ENCODE measurements at places on chromosomes 13 and 19.
A peak's percentile ranks its signal among the peaks of the same experiment; 100 is the strongest.

GRCh38 chr13:51549050-51549449, 35.2 kb upstream of the WDFY2 start:
- DNase-seq = no peak

GRCh38 chr19:17103177-17103576, 27.6 kb downstream of the MYO9B start:
- DNase-seq = no peak

DNA sequence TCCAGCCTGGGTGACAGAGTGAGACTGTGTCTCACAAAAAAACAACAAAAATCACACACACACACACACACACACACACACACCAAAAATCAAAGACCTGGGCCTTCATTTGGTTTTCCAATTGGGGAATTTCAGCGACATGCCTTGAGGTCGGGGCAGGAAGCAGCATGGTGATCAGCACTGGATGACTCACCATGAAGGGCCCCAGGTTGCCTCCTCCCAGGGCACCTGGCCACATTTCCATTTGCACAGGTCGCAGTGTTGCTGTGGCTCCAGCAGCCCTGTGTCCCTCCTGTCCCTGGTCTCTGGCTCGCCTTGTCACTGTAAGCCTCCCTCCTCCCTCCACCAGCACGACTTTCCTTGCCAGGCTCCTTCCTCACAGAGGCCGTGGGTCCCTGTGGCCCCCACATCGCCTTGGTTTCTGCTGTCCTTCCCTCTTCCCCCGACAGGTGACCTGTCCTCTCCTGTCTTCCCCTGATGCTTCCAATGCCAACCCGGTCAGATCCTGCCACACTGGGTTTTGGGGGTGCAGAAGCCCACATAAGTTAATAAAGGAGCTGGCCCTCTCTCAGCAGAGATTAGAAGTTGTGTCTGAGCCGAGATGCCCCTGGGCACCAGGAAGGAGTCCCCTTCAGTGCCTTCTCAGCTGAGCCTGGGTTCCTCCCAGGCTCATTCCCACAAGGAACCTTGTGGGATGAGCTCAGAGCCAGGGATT, 66.7 kb downstream of the GPR12 start:
- no peak for DNase-seq

GRCh38 chr19:56973713-56974555, 133.4 kb upstream of the PEG3 start:
- DNase-seq = no peak

GRCh38 chr13:44231786-44232516, 141.7 kb upstream of the SERP2 start:
- DNase-seq = no peak

- DNase-seq = no peak
Measured at GRCh38 chr13:90723381-90723780, 624.1 kb upstream of the MIR17HG start.

GRCh38 chr19:862581-863314, 3.3 kb downstream of the CFD start:
- no peak for DNase-seq

DNA sequence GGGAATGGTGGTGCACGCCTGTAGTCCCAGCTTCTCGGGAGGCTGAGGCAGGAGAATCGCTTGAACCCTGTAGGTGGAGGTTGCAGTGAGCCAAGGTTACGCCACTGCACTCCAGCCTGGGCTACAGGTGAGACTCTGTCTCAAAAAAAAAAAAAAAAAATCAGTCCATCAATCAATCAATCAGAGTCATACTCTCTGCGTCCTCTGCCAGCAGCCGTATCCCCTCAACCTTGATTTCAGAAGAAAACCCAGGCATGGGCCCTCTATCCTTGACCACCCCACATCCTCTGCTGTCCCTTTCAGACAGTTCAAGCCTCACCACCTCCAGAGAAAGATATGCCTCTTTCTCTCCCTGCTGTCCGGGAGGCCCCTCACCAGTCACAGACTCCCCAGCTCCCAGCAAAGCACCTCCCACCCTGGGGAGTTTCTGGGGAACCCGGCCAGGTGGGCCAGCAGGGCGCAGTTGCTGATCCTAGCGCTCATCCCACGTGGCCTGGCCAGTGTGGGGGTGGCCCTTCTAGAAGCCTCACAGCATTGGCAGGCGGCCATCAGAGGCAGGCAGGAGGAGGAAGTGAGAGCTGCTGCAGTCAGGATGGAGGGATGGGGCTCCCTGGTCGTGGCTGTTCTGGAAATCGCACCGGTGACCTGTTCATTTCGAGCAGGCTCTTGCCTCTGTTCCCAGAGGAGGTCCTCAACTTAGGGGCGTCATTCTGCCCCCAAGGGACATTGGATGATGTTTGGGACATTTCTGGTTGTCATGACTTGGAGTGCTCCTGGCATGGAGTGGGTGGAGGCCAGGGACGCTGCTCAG, 10.2 kb upstream of the JSRP1 start:
- peak; percentile 67 for DNase-seq

DNA sequence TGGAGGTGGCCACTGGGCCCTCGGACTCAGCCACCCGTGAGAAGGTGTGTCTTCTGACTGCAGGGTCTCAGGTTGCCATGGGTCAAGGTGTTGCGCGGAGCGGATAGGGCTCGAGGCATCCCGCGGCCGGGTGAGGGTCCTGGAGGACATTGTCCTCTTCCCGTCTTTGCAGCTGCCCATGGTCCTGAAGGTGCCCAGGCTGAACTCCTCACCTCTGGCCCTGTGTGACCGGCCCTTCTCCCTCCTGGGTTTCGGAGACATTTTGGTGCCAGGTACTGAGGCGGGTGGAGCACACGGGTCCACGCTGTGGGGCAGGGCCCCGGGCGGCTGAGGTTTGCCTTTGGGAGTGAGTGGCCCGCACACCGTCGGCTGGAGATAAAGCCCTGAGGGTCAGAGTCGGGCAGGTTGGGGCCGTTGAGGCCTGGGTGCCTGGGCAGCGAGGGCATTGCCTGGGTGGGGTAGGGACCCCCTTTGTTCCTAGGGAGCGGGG, 15.6 kb upstream of the TMPRSS9 start:
- no peak for DNase-seq

DNA sequence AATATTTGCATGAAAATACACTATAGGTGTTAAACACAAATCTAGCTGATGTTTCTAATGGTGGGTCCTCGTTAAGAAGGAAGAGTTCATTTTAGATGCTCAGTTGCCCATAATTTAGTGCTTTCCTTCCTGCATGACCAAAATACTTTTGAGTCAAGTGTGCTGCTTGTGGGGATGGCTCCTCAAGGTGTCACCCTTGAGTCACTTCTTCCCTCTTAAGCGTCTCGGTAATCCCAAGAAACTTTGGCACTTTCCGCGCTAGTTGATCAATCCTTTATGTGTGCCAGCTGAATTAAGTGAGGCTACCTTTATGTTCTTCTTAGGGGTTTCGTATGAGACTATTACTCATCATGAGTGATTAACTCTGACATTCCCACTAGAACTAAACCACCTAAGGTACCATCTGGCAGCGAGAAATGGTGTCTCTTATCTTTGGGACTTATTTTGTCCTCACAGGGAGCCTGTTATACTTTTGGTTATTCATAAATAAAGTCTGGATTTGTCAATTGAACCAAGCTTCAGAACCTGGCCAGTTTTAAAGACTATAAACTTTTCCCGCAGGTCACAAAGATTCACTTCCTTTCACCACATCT, 106.8 kb downstream of the NHLRC3 start:
- peak; percentile 73 for DNase-seq

GRCh38 chr13:89968470-89968869, 1379.0 kb upstream of the MIR17HG start:
- no peak for DNase-seq

DNA sequence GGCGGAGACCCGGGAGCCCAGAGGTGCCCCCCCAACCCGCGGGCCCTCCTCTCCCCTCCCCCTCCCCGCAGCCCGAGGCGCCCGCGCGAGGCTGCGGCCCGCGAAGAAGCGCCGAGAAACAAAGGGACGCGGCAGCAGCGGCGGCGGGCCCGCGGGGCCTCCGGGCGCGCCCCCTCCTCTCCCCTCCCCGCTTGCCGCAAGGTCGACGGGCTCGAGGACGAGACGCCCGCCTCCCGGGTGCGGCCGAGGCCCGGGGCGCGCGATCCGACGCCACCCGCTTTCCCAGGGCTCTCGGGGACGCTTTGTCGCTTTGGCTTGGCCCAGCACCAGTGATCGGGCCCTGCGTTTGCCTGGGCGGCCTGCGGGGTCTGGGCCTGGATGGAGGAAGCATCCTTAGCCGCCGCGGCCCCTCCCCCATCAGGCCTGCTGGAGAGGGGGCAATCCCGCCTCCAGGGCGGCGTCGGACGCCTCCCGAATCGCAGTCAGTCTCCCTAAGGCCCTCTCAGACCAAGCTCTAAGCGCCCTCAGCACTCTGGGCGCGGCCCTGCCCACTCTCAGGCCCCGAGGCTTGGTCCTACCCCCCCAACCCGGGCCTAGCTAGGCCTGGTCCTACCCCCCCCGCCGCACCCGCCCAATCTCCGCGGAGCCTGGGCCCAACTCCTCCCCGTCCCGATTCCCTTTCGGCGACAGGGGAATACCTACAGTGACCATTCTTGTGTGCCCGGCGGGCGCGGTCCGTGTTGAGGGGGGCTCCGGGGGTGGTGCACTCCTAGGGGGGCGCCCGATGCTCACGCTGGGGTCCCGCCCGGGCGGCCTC, 740 bp downstream of the ELAVL3 start:
- peak; percentile 41 for DNase-seq

DNA sequence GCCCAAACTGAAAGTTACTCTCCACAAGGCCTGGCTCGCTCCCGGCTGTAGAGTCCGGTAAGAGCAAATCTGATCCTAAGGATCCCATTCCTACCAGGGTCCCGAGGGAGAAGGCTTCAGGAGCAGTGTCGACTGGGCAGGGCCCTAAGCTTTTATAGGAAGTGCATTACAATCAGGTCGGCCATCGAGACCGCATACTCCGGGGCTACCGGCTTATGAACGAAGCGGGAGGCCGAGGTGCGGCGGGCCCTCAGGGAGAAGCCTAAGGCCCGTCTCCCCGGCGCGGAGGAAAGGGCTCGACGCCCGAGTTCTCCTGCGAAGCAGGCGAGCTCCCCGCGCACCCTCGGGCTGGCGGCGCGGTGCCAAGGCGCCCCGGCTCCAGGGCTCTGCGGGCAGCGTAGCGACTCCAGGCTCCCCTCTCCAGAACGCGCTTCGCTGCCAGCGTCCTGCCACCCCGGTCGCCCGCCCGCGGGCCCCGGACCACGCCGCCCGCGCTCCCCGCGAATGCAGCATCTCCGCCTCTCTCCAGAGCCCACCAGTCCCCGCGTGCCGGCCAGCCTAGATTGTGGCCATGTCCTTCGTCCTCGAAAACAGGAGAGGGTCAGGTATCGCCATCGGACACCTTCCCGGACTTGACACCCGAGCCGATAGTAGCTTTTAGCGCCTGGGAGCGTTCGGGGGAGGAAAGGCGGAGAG, 1.4 kb downstream of the EFNB2 start:
- DNase-seq = peak; percentile 59

DNA sequence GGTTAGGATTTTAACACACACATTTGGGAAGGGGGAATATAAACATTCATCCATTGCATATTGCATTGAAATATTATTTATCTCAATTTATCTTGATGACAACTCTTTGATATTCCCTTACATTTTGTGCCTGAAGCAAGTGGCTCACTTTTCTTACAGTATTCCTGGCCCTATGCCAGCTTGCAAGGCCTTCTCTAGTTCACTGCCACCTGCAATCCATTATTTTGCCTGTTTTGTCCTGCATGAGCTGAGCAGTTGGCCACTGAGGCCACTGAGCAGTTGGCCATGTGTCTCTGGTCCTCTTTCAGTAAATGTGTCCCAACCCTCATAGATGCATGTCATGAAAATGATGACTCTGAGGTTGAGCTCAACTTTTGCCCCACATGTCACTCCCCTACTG, 49.8 kb downstream of the CBY2 start:
- no peak for DNase-seq

GRCh38 chr19:28700176-28700575, 512.8 kb downstream of the UQCRFS1 start:
- DNase-seq = no peak

DNA sequence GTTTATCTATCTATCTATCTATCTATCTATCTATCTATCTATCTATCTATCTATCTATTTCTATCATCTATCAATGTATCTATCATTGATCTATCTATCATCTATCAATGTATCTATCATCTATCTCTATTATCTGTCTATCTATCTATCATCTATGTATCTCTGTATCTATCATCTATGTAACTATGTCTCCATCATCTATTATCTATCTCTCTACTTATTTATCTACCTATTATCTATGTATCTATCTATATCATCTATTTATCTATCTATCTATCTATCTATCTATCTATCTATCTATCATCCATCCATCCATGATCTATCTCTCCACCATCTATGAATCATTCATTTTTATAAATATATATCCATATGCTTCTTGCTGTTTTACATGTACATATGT, 15.8 kb downstream of the CYP4F3 start:
- no peak for DNase-seq

- no peak for DNase-seq
Measured at GRCh38 chr19:30059741-30060457, 117.9 kb downstream of the URI1 start.

- DNase-seq = no peak
Measured at GRCh38 chr19:10289836-10290356, at the start of gene ICAM5. TSS of gene ICAM5 (plus strand) at chr19:10289952. CDS start at chr19:10290044, 92 bp downstream.

GRCh38 chr19:4057931-4058692, 8.6 kb downstream of the ZBTB7A start:
- no peak for DNase-seq

- no peak for DNase-seq
Measured at GRCh38 chr19:34997071-34997617, 3.0 kb upstream of the GRAMD1A start.
